ENCODE measurements at places on chromosomes 2 and 18.

DNA sequence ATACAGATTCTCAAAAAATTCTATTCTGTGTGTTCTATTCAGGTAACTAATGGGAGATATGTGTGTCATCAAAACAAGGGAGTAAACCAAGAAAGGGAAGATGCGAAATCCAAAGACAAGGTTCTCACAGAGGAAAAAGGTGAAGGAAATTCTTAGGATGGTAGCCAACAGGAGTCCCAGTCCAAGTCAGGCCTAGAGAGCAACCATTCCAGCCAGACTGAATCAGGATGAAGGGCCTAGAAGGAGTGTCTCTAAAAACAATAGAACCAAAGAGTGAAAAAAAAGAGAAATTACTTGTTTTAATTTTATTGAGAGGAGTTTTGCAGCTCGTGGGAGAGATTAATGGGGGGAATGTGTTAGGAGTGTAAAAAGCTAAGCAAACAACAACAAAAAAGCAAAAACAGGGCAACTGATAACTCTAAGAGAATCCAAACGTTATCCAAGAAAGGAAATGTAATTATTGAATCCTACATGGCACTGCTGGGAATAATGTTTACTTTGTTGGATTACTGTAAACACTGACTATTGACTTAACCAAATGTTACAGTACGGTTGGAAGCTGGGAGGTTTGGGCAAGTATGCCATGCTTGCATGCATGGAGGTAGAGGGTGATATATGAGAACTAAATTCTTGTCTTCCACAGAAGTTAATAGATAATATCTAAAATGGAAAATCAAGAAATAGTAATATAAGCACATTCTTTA lies 12.3 kb downstream of the MAP3K20 start:
- no peak for DNase-seq

DNA sequence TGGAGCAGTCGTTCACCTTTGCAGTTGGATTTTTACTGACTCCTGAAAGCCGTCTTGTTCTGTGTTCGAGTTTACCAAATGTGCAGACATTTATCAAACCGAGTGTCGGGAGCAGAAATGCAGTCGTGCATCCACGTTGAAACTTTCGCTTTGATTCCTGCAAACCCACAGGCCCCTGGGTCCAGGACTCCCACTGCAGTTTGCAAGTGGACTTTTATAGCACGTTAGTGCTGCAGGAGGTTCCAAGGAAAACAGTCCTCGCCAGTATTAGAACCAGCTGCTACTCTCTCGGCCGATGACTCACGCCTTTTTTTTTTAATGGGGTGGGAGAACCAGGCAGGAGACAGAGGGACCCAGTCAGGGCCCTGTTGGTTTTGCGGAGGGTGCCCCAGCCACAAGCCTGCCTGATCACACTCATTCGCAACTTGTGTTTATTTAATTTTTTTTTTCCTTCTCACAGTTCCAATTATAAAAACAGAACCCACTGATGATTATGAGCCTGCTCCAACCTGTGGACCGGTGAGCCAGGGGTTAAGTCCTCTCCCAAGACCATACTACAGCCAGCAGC lies 90.1 kb downstream of the NFATC1 start:
- no peak for DNase-seq

DNA sequence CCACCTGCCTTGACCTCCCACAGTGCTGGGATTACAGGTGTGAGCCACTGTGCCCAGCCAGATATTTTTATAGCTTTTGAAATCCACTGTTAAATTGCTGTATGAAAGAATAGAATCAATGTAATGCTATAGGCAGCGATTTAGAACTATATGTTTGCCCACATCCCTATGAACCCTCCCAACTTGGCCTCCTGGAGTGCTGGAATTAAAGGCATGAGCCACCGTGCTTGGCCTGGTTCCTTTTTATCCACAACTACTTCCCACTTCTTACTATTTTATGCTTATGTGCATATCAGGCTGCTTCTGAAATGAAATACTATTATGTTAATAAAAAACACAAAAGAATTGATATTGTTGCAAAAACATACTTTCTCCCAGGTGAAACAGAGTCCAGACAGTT lies 11.6 kb upstream of the PTPN2 start:
- DNase-seq: no peak

- no peak for DNase-seq
These were observed 246.8 kb upstream of the HS6ST1 start for GRCh38 chr2:128565441-128565840.

DNA sequence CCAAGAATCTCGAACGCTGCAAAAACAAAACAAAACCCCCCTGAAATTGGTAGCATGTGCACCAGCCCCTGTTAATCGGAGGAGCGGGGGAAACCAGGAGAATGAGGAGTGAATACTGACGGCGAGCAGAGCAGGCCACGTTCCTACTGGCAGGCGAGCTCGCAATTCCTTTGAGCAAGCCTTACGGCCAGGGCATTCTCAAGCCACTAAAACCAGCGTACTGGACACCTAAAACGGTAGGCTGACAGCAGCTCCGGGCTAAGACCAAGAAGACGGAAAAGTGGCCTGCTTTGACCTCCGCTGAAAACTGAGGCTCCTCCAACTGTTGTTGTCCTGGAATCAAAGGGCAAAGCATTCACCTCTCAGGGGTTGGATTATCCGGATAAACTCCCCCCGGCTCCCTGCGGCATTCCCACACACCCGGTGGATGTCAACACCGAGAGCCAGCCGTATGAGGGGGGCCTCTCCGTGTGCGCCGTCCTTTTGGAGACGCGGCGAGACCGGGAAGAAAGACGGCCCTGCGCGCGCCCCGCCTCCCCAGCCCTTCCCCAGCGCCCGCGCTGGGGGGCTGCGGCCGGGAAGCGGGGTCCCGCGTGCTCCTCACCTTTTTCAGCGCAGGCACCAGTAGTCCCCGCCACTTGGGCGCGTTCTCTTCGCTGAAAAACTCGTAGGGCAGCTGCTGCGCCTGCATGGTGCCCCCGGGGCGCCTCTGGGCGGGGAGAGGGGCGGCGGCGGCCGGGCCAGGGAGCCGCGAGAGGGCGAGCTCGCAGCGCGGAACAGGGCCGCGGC lies 925 bp downstream of the SOS1 start:
- peak; percentile 2 for DNase-seq

- no peak for DNase-seq
These were observed 101.2 kb upstream of the SLC38A11 start for GRCh38 chr2:165056564-165056963.

GRCh38 chr18:12278215-12278671 lies 24.1 kb downstream of the CIDEA start:
- DNase-seq: no peak

DNA sequence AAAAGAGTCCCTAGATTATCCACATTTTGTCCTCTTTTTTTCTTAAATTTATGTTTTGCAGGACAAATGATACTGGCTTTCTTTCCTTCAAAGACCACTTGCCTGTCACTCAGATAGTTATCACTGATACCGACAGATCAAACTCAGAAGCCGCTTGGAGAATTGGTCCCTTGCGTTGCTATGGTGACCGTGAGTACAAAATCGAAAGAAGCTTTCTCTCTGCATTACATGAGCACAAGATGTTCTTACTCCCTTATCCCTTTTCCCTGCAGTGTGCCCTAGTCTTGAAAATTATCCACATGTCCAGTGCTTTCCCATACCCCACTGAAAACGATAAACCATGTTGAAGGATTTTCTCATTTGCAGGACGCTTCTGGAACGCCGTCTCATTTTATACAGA lies 738.5 kb downstream of the CNTNAP5 start:
- no peak for DNase-seq

- DNase-seq: no peak
These were observed 97.1 kb upstream of the LTBP1 start for GRCh38 chr2:32849456-32850194.

DNA sequence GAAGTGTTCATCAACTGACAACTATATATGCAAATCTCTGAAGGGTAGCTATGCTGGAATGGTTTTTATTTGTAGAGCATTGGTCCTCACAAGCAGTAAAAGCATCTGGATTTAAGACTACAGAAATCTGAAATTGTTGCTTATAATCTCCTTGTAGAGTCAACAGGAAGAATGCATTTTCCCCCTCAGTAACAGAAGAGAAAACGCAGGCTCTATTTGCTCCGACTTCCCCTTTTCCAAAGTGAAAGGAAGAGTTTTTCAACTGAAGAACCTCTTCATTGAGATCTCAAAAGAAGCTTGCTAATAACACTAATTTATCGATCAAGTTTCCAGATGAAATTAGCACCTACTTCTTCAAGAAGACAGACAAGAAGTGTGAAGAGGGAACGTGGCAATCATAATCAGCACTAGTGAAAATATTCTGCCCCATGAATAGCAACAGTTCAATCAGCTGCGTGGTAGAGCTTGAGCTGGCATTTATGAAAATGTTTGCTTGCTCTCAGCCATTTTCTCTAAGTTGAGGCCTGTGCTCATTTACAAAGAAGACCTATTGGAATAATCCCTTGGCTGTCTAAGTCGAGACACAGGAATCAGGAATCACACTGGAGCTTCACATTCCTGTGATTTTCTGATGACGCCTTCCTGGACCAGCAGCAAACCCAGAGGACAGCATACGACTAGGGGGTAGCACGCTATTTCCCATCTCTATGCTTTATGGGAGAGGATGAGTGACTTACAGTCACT lies 43.7 kb downstream of the TGIF1 start:
- no peak for DNase-seq

- DNase-seq: no peak
These were observed 104.0 kb downstream of the ZNF516 start for GRCh38 chr18:76391038-76391437.

GRCh38 chr2:238231251-238231793 lies 8.5 kb downstream of the HES6 start:
- DNase-seq: no peak

DNA sequence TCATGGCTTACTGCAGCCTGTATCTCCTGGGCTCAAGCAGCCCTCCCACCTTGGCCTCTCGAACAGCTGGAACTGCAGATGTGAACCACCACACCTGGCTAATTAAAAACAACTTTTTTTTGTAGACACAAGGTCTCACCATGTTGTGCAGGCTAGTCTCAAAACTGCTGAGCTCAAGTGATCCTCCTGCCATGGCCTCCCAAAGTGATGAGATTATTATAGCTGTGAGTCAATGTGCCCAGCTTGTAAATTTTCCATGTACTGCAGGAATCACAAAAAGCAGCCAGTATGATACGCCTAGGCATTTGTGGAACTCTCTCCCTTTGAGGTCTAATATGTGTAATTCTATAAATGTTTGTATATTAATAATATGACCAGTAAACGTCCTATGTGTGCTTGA lies 59.9 kb downstream of the MSH6 start:
- no peak for DNase-seq

Measured in NCI-H2029 (cell line).